Activated CD8-positive, alpha-beta T cell treated with anti-CD3 and anti-CD28 coated beads, Interleukin-2, amount 10 ng/mL, durations not matched to agents 7 days and 5 days (primary cell): ENCODE measurements at places on chromosomes 16 and 17.

DNA sequence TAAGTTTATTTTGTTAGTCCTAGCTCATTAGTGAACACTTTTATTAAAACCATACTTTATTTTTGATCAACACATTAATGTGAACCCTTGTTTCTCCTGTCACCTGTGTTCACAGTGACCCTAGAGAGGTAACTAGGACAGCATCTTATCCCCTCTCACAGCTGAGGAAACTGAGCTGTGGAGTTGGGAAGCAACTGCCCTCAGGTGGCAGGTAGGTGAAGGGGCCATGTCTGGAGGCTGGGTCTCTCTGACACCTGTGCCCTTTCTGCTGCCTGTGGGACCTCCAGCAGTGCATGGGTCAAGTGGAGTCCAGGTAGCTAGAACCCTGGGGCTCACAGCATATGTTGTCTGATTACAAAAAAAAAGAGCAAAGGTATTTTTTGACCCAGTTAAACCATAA is 22.9 kb upstream of the SLC12A3 start:
- no peak for DNase-seq

DNA sequence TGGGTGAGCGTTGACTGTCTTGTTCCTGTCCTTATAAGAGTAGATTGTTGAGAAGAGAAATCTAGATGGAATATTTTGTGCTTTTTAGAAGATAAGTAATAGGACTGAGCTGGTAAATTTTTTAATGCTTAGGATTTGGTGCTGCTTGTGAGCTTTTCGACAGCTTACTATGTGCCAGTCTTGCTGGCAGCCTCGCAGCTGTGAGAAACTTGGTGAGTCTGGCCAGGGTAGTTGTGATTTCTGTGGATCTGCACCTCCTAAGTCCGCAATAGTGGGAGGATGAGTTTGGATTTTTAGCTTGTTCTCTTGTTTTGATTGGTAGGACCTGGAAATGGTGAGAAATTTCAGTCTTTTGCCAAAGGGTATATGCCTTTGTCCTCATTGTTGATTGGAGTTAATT is 3.6 kb downstream of the SOCS7 start:
- no peak for DNase-seq

DNA sequence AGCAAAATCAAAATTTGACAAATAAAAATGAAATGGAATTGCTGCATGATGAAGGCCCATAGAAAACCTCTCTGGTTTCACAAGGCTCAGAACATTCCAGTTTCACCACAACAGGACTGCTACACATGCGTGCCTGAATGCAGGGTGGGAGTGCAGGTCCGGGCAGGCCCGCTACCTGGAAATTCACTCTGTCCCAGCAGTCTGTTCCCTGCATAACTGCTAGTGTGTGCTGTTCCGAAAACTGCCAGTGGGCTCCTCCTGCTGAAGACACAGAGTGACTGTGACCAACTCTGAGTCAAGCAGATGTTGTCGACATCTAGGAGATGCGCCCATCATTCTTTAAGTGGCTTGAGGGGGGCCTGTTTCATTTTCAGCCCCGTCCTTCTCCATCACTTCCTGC is 284.8 kb upstream of the MAF start:
- no peak for DNase-seq

DNA sequence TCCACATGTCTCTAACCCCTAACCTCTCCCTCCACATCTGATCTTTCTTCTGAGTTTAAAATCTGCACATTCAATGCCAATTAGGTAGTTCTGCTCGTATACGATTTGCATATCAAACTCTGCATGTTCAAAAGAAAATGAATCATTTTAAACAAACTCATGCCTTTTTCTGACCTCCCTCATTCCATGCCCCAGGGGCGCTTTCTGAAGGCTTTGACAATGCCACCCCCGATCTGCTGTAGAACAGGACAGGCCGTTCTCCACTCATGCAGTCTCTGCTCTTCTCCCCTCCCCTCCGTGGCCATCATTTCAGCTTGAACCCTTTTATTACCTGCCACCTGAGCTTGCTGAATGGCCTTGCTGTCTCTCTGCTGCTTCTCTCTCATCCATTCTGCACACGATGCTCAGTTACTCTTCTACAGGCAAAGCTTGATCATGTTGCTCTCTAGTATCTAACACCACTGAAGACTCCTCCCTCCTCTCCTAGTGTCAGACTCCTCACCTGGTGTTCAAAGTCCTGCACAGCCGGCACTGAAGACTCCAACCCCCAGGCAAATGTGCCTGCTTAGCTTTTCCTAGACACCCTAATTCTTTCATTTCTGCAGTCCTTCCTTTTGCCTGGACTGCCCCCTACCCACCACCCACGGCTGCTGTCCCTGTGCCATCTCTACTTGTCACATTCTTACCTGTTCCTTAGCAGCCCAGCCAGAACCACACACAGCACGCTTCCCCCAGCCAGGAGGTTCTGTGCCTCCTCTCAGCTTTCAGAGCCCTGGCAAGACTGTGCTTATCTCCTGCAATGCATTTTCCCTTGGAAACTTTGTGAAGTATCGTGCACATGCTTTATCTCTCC is 6.2 kb downstream of the TMEM238L start:
- DNase-seq, result no peak

DNA sequence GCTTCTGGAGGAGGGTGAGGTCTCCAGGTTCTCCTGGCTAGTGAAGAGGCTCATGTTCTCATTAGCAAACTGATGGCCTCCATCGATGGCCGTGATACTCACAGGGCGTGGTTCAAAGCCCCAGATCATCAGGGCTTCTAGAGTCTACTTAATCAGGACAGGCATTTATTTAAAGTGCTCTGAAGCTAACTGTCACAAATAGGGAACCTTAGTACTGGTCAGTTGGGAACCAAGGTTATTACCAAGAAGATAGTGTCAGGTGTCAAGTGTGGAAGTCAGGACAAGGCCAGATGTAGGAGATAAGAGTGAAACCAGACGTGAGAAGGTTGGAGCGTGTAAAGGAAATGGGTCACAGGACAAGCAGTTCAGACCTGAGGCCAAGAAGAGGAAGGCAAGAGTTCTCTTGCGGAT is 56.9 kb downstream of the PIGL start:
- DNase-seq, result no peak

DNA sequence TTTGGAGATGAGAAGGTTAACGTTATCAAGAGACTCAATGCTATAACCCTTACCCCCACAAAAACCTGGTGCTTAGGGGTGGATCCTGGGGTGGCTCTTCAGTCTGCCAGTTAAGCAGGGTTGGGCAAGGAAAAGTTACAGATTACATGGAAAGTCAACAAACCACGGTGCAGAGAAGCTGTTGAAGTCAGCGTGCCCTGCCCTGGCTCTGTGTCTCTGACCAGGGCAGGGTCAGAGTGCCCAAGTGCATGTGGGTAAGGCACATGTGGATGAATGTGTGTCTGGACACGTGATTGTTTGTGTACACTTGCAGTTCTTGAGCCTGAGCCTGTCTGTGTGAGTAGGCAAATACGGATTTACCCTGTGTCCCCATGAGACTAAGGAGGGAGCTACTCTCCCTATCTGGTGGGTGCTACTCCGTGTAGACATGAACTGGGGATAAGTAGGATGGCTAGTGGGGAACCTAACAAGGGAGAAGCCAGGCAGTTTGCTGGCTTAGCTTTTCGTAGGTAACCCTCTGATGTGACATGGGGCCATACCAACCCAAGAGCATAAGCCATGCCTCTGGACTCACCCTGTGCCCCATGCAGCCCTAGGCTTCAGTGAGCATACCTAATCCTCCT is 5.5 kb downstream of the IGFBP4 start:
- no peak for DNase-seq

DNA sequence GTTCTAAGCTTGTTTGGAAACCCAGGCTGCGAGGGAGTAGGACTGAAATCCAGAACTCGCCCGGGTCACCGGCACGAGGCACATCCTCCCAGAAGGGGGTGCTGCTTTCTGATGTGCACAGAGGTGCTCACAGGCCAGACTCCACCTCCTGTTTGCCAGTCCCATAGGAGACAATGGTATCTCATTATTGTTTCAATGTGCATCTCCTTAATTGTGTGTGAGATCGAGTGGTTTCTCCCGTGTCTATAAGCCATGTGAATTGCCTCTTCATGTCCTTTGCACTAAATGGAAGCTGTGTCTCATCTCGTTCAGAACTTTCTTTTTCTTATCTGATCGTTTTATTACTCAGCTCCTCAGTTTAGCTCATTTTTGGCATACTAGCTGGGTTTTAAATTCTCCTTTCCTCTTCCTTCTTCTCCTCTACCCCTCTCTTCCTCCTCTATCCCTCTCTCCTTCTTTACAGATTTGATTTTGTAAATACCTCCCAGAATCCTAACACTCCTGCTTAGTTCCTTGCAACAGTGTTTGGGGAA is 32.1 kb upstream of the PRKCB start:
- DNase-seq, result peak; percentile 85

DNA sequence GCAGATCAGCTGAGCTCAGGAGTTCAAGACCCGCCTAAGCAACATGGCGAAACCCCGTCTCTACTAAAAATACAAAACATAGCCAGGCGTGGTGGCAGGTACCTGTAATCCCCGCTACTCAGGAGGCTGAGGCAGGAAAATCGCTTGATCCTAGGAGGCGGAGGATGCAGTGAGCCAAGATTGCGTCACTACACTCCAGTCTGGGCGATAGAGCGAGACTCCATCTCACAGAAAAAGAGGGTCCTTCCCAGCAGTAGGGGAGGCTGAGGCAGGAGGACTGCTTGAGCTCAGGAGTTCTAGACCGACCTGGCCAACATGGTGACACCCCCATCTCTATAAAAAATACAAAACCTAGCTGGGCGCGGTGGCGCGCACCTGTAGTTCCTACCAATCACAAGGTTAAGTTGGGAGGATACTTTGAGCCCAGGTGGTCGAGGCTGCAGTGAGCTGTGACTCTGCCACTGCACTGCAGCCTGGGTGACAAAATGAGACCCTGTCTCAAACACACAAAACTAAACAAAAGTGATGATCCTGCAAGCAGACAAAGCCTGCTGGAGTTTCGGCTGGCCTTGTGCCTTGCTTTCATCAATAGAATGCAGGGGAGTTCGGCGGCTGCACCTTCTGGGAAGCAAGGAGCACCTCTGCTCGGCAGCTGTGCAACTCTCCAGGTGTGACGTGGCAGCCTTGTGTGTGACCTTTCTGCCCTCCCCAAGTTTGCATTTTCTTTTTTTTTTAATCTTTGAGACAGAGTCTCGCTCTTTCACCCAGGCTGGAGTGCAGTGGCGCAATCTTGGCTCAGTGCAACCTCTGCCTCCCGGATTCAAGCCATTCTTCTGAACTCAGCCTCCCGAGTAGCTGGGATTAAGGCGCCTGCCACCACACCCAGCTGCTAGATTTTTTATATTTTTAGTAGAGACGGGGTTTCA is 12.4 kb upstream of the YWHAE start:
- DNase-seq, result no peak

- peak; percentile 69 for DNase-seq
Observed at GRCh38 chr17:73211745-73212144, 18.9 kb downstream of the COG1 start.

DNA sequence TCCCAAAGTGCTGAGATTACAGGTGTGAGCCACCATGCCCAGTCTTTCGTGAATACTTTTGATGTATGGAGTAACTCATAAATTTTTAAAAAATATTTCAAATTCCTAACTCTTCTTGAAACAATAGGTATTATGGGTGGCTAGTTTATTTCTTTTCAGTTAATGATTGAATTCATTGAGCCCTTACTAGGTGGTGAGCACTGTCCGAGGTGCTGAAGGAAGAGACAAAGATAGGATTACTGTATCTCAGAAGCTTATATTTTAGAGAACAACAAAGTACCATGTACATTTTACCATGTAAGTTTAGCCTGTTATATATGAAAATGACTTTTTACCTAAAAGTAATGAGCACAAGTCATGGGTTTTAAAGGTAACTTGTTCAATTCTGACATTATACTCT is 418.3 kb downstream of the NPIPA7 start:
- DNase-seq, result peak; percentile 22

DNA sequence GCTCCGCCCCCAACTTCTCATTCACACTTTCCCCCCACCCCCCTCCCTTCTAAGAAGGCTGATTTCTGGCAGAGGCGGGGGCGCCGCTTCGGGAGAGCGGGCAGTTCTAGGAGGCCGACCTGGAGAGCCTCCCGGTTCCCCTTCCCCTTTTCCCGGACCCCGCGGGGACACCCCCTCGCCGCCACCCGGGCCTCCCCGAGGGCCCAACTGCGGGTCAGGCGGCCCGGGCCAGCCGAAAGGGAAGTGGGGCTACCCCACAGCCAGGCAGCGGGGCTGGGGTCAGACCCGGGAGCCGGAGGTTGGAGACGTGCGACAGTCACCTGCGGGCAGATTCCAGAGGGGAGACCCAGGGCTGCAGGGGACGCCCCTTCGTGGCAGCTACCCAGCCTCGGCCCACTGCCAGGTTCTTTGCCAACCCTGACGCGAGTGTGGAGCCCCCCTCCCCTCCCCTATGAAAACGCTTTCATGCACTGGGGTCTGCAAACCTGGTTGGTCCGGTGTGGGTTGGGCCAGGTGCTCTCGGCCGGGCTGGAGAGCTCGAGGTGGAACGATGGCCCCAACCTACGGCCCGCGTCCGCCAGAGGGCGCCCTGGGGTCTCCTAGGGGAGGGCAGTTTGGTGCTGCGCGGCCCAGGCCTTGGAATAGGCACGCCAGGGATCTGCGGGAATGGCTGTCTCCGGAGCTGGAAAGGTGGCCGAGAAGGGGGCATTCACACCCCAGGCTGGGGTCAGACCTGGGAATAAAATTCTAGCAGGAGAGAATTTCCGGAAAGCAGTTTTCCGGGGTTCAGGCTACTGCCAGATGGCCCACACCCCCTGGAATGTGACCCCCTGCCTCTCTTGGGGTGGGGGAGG is 721 bp upstream of the SOCS3 start:
- DNase-seq, result peak; percentile 93

DNA sequence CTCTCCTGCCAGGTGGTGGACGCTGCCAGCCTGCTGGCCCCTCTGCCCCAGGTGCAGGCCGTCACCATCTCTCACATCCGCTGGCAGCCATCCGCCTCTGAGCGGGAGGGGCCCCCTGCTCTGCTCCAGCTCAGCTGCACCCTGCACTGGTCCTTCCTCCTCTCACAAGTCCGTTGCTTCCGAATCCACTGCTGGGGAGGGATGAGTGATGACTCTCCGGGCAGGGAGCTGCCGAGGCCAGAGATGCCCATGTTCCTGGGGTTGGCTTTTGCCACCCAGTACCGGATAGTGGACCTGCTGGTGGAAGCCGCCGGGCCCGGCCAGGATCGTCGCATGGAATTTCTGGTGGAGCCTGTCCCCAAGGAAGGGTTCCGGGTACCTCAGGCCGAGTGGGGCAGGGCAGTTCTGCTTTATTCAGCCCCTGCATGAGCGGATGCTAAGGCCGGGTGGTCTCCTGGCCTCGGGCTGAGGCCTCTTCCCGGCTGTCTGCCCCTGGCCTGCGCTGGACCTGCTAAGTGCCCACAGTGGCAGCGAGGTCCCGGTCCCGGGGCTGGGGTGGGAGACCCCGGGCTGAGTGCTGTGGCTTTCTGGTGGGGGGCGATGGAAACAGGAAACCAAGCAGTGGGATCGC is 11.4 kb downstream of the ENGASE start:
- DNase-seq, result no peak

DNA sequence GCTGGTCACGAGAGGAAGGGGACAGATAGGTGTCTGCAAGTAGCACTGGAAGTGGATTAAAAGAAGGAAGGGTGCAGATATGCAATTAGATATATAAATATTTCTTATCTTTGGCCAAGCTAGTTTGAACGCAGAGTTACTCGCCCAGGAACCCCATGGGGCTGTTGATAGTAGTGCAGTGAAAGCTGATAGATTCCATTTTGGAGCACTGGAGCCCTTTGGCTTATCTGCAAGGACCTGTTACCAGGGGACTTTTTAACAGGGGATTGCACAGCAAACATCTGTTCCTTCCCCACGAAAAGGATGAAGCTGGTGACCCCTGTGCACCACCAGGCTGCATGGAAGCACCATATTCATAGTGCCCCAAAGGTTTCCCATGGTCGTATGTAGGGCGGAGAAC is 218.7 kb downstream of the SHISA9 start:
- no peak for DNase-seq

- DNase-seq, result no peak
Observed at GRCh38 chr16:48432136-48432535, 46.9 kb upstream of the SIAH1 start.

- DNase-seq, result peak; percentile 41
Observed at GRCh38 chr17:18319604-18320256, 4.6 kb downstream of the SMCR8 start.
